NCI-H510A (cell line): ENCODE measurements at places on chromosomes 6 and 20.
A peak's percentile ranks its signal among the peaks of the same experiment; 100 is the strongest.

- peak; percentile 79 for DNase-seq
Measured at GRCh38 chr20:50142812-50143211, 10.7 kb downstream of the PEDS1 start.

DNA sequence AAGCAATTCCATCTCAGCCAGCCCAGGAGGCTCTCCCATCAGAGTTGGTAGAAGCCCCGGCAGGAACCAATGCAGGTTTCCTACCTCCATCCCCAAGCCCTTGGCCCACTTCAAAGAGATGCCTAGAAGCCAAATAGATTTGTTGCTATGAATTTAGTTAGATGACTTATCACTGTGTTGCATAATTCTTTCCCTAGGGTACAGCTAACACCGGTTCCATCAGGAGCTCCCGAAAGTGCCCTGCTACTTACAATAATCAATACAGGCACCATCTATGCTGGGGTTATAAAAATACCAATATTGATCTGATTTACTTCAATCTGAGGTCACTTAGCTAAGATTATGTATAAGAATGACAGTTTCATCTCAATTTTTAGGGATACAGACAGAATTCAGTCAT lies 113.0 kb downstream of the MAP7 start:
- DNase-seq: no peak

DNA sequence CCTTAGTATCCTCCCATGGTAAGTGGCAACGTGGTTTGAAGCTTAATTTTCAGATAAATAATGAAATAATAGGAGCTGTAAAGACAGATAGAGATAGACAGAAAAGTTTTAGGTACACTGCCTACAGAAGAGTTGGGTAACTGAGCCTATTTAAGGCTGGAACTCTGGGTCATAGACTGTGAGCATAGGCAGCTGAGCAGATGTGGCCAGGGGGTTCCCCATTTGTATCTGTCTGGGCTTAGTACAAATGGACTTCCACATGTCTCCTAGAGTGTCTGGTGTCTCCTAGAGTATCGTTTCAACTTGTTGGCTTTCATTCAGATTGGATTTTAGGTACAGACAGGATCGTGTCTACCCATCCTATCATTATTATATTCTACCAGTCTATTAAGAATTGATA lies 649.8 kb downstream of the DHX35 start:
- no peak for DNase-seq

DNA sequence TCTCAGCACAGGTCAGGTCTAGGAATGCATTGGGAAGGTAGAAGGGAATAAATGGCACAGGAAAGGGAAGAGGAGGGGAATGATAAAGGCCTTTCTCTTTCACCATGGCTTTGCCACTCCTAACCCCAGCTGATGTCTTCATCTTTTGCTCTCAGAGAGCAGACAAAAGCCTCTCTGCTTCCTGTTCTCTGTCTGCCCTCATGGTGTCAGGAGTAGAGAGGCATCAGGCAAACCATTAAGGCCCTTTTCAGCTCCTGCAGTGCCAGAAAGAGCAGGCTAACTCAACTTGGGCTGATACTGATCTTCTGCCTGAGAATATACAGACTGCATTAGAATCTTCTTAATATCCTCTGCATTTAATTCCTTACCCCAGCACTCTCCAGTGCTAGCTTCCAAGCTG lies 48.0 kb upstream of the STXBP5 start:
- DNase-seq: no peak

GRCh38 chr6:51929934-51930574 lies 157.4 kb downstream of the PKHD1 start:
- no peak for DNase-seq

GRCh38 chr6:106512048-106512967 lies 117.0 kb downstream of the RTN4IP1 start:
- DNase-seq: no peak

DNA sequence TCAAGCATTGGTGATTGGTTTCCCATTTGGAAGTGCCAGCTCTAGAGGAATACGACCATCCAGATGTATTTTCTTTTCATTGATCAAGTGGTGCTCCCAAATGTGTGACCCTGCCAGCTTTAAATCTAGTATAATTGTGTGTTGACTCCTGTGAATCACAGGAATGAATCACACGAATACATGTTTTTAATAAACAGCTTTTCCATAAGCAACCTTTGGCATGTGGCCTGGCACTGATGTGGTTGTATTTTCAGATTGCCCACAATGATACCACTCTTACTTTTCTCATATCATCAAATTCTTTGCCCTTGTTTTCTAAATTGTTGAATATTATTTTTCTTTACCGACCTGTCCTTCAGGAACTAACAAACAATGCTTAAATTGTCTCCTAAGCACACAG lies 367 bp downstream of the GSTA3 start:
- DNase-seq: no peak

DNA sequence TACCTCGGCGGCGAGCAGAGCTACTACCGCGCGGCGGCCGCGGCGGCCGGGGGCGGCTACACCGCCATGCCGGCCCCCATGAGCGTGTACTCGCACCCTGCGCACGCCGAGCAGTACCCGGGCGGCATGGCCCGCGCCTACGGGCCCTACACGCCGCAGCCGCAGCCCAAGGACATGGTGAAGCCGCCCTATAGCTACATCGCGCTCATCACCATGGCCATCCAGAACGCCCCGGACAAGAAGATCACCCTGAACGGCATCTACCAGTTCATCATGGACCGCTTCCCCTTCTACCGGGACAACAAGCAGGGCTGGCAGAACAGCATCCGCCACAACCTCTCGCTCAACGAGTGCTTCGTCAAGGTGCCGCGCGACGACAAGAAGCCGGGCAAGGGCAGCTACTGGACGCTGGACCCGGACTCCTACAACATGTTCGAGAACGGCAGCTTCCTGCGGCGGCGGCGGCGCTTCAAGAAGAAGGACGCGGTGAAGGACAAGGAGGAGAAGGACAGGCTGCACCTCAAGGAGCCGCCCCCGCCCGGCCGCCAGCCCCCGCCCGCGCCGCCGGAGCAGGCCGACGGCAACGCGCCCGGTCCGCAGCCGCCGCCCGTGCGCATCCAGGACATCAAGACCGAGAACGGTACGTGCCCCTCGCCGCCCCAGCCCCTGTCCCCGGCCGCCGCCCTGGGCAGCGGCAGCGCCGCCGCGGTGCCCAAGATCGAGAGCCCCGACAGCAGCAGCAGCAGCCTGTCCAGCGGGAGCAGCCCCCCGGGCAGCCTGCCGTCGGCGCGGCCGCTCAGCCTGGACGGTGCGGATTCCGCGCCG lies 994 bp downstream of the FOXC1 start:
- DNase-seq: no peak

GRCh38 chr20:10079964-10080363 lies 45.2 kb downstream of the ANKEF1 start:
- DNase-seq: no peak

GRCh38 chr20:41408986-41409385 lies 42.4 kb upstream of the EMILIN3 start:
- DNase-seq: no peak

DNA sequence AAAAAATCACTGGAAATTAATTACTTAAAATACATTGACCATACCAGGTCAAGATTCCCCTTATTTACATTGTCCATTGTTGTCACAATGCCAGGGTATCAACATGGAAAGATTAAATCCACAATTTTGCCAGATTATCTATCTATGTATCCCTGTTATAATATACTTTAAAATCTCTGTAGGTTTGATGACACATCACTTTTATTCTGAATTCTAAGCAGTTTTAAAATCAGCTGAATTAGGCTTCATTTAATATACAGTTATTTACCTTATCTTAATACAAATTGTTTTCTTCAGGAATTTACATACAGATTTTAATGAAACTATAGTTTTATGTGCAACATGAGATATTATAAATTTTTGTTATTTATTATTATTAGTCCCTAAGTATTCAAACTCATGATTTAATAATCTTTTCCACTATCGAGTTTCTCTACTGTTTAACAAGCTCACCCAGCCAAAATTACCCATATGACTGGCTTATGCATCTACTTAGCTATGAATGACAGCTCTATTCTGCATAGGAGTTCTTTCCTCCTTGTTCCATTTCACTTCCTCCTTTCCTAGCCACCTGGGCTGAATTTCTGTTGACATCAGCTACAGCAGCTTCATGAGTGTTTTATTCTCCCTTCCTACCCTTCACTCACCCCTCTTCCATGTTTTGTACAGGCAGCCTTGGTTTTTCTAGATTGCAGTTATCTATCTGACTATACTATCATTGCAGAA lies 654.2 kb upstream of the MAP3K7 start:
- DNase-seq: no peak
